NK-92 treated with Interleukin-12 subunit alpha and Interleukin-12 subunit beta, amount 100 ng/mL, for 24 hours (cell line): ENCODE measurements at places on chromosomes 2 and 18.
A peak's percentile ranks its signal among the peaks of the same experiment; 100 is the strongest.

DNA sequence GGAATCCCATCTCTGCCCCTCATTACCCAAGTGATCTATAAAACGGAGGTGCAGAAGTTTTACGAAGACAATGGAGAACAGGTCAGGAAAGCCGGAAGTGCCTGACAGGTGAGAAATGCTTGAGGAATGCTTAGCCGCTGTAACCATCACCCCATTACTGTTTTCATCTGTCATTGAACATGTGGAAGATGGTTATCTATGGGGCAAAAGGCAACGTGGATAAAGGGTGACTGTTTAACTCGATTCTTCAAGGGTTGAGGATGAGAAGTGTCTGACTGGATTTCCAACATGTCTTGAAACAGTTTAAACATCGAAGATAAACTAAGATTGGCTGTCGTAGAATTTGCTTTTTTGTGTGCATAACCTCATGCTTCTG, 17.3 kb downstream of the HK2 start:
- no peak for DNase-seq

GRCh38 chr2:234788381-234788780, 163.4 kb upstream of the SH3BP4 start:
- no peak for DNase-seq

GRCh38 chr2:137865954-137866540, 98.2 kb upstream of the HNMT start:
- DNase-seq, result peak; percentile 2

DNA sequence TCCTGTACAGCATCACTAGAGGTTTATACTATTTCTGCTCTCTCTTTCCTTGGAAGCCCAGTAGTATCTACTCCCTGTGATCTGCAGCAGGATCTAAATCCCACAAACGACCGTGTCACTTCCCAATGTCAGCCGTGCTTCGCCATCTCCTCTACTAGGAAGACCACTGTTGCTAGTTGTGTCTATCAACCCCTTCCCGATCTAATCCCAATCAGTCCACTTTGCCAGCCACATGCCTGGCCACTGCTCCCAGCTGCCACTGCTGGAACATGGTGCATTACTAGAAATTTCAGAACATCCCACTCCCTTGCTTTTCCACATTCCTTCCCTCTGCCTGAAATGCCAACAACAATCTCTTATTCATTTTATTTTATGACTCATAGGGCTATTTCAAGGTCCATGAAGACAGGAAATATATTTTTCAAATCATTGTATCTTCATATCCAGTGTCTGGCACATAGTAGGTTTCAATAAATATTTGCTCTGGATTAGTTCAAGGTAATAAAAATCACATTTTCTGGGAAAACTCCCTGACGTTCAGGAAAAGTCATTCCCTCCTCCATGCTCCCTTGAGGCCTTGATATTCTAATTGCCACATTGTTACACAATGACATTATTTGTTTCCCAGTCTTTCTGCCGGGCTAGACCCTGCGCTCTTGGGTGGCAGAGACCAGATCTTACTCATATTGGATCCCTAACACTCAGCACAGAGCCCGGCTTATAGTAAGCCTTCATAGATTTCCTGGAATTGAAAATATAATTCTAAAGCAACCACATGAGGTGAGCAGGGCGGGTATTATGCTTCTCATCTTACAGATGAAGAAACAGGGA, 2.1 kb upstream of the TRIB2 start:
- DNase-seq, result no peak

GRCh38 chr2:212640428-212640827, 101.8 kb upstream of the ERBB4 start:
- no peak for DNase-seq

- no peak for DNase-seq
Observed at GRCh38 chr2:10826625-10827024, 14.0 kb upstream of the PDIA6 start.

- DNase-seq, result no peak
Observed at GRCh38 chr18:10349561-10349960, 104.9 kb upstream of the APCDD1 start.

- no peak for DNase-seq
Observed at GRCh38 chr2:28463893-28464292, 32.0 kb upstream of the PLB1 start.

- no peak for DNase-seq
Observed at GRCh38 chr2:145887915-145888314, 1368.0 kb upstream of the ZEB2 start.

DNA sequence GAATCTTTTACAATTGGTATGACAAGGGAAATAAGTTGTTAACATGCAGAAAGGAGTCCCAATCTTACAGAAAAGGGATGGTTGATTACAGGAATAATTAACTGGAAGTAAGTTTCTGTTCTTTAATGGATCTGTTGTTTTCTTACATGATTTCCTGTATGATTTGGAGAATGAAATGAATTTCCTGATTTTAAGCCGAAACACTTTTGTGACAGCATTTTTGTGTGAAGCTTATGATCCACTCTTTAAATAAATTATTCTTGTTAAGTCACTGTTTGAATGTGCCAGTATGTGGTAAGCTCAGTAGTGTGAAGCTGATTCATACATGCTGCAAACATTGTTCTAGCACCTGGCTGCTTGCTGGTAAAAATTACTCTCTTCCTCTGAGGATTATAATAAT, 516.2 kb downstream of the DCDC2C start:
- DNase-seq, result no peak

GRCh38 chr2:178865146-178865936, 58.1 kb upstream of the TTN start:
- DNase-seq, result no peak

DNA sequence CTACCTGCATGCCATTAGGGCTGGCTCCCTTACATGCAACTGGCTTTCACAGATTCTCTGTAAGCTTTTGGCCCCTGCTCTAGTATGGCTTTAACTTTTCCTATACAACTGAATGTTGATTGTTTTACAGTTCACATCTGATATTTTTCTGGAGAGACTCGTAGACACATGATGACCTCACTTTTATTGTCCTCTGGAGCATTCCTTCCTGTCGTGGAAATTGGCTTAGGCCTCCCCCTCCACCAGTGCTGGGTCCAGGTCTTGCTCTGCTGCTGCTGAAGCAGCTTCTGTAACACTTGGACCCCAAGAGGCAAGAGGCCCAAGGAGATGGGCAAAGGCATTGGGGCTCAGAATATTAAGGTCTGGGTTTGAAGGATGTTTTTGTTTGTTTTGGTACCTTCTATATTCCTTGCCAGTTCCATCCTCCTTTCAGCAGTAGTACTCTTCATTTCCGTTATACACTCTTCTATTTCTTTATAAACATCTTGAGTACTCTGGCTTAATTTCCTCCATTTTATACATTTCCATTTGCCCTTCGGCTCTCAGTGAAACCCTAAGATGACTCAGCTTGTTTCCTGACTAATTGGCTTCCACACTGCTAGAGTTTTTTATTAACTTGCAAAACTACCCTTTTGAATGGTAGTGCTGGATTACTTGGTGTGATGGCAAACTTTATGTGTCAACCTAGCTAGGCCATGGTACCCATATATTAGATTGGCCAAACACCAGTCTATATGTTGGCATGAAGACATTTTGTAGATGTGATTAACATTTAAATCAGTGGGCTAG, 219.8 kb downstream of the CDCA7 start:
- no peak for DNase-seq

DNA sequence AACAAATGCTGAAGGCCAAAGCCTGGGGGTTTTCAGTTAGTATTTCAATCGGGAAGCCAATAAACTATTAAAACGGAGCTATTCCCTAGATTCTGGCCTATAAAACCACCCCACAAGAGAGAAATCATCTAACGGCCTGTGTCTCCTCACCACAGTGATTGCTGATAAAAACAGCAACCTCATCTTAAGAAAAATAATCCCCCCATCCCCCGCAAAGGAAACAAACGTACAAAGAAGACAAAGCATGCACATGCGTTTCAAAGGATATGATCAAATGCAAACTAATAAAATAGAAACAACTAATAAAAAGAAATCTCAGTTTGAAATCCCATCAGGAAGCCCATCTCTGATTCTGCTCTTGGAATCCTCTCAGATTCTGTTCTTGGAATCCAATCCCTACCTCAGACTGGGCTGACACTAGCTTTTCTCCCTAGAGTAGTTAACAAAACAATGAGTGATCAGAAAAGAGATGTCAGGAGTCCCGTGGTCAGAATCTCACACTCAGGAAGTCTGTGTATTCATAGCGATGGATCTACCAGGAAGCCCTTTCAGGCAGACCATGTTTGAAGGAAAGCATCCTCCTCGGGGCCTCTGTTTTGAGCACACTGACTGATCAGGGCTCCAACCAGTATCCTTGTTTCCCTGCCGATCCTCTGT, 150.7 kb downstream of the THADA start:
- no peak for DNase-seq

GRCh38 chr18:31579375-31579774, 12.3 kb upstream of the TTR start:
- DNase-seq, result no peak

DNA sequence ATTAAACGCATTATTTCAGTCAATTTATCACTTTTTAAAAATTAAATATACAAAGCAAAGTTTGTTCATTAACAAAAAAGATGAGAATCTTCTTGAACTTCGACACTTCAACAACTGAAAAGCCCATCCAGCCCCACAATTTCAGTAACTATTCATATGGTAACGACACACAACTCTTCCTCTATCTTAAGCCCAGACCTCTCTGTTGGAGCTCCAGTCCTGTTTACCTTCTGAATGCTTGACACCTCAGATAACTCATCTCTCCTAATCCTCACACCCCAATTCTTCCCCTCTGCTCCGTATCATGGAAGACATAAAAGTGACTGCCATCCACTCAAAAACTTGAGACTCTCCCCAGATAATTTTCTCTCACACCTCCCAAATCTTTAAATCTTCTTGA, 12.6 kb downstream of the USP37 start:
- DNase-seq, result no peak

DNA sequence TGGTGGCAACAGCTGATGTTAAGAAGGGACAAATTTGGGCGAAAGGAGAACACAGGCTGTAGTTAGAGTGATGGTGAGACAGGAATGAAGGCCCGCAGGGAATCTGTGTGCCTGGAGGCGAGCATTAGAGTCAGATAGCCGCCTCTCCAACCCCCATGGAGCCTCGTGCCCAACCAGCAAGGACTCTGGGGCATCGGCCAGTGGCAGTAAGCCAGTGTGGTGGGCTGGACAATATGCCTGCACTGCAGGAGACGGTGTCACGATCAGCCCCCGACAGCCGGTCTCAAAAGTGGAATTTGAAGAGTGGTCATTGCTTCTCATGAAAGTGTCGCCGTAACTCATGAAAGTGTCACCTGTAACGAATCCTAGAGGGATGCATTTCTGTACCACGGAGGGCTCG, 249.4 kb downstream of the ALPK2 start:
- DNase-seq, result no peak

GRCh38 chr2:33497221-33497650, 20.8 kb downstream of the RASGRP3 start:
- no peak for DNase-seq

DNA sequence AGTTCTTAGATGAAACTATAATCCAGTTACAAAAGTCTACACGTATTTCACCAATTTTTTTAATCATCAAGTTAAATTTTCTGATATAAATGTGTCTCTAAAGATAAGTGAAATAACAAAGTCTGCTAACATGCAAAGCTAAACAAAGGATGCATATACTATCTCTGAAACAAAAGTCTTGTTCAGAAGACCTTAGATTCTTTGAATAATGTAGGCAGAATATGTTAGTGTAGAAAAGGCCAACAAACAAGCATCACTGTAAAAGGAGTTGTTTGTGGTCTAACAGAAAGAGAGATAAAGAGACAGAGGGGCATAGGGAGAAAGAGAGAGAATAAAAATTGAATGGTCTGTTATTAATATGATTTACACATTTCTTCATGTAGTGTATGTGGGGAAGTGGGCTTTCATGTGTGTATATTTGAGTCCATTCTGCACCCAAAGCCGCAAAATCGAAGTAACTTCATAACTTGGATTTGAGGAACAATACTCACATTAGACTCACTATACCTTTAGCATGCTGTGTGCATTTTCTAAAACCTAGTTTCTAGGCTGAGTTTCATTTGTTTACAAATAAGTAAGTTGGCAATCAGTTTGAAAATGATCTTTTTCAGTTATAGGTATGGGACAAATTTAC, 734.8 kb upstream of the REG3G start:
- no peak for DNase-seq

DNA sequence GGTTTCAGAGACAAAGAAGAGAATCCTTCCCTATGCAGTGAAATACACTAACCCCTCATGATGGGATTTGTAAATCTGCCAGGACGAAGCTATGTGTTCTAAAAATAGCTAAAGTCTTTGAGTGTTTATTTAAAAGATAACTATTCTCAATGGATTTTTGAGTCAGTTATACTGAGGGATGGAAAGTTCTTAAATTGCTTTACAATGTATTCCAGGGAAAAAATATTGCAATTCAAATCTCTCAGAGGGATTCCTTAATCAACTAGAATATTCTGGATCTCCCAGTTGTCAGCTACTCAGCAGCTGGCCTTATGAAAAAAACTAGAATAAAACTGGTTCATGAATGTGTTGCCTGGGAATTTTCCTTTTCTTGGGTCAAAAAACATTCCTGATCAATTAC, 312.4 kb downstream of the PLCL1 start:
- DNase-seq, result no peak
